Karpas-422 (cell line): ENCODE measurements at places on chromosomes 5 and 9. TPM values are rescaled to one million over a fixed set of nuclear protein-coding genes. Genes with fewer than 3 reads are reported as not detected.

Gene THBS4
- total RNA-seq, result 2.0 and 3.9 TPM in 2 replicates

Gene RNF180
- 0.29 and 0.30 TPM in 2 replicates for total RNA-seq

DNA sequence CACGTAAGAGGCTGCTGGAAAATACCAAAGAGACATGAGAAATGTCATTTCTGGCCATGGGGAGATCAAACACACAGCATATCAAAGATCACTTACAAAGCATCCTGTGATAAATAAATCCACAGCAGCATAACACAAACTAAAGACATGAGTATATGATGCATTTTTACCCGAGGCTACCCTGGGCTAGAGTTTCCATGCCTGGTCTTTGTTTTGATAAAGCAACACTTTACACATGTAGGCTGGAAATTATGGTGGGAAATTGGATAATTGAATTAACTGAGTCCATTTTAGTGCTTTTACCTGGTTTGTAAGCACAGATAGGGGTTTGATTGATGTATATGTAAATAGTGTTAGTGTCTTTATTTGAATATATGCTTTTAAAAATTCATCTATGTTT lies 288.4 kb downstream of the AOPEP start:
- no peak for DNase-seq

DNA sequence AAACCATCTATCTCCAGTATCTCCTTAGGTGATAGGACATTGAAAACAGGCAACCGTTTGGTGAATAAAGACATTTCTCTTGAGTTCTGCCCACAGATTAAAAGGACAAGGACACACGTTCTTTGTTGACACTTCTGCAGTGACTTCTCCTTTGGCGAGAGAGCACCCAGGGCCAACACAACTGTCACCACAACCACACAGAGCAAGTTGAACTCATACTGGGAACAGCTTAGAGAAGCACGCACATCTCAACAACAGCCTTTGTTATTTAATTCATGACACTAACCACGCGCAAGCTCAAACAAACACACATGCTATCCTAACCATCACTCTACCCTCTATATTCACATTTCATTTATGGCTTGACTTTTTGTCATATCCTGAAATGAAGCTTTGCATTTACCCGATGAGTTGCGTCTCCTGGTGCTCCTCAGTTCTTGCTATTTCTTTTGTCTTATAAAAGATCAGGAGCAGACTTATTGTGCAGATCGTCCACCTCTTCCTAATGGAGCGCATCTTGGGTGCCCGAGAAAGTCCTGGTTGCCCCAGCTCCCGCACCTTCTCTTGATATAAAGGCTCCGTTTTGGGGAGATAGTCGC lies 543 bp downstream of the ST8SIA4 start:
- DNase-seq, result no peak

DNA sequence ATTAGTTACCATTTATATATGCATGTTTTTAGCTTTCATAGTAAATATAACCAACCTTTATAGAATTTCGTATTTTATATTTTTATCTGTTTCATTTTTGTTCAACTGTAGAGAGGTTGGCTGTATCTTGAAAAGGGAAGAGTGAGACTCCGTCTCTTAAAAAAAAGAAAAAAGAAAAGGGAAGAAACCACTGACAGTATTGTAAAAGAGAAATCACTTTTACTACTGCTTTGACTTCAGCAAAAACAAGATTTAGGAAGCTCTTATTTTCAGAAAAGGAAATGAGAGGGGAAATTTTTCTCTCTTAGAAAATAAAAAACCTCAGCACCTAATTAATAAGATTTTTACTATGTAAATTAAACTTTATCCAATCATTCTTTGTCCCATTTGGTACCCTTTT lies 14.4 kb downstream of the POLK start:
- DNase-seq, result no peak

- DNase-seq, result no peak
Observed at GRCh38 chr9:81969971-81970370, 18.6 kb upstream of the SPATA31D1 start.

DNA sequence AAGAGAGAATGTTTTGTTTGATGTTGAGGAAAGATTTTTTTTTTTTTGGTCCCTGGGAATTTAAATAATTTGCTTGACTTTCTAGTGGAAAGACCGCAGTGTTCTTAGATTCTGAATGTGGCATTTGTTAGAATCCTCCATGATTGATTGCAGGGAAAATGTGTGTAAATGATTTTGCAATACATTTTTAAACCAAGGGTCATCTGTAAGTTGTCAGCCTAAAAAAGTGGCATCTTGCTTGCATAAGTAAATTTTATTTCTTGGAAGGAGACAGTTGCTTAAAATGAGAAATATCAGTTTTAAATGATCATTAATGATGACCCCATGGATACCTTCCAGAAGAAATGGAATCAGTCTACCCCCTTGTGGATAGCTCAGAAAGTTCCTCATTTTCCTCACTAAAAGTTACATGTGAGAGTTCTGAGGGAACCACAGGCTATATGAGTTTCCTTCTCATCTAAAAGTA lies 105.1 kb upstream of the SLC25A48 start:
- DNase-seq, result peak; percentile 43

DNA sequence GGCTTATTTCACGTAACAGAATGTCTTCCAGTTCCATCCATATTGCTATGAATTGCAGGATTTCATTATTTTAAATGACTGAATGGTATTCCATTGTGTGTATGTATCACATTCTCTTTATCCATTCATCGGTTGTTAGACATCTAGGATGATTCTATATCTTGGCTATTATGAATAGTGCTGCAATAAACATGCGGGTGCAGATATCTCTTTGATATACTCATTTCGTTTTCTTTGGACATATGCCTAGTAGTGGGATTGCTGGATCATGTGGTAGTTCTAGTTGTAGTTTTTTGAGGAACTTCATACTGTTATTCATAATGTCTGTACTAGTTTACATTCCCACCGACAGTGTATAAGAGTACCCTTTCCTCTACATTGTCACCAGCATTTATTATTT lies 460.5 kb downstream of the MAN2A1 start:
- no peak for DNase-seq
